ENCODE measurements at places on chromosomes 1 and 21.

DNA sequence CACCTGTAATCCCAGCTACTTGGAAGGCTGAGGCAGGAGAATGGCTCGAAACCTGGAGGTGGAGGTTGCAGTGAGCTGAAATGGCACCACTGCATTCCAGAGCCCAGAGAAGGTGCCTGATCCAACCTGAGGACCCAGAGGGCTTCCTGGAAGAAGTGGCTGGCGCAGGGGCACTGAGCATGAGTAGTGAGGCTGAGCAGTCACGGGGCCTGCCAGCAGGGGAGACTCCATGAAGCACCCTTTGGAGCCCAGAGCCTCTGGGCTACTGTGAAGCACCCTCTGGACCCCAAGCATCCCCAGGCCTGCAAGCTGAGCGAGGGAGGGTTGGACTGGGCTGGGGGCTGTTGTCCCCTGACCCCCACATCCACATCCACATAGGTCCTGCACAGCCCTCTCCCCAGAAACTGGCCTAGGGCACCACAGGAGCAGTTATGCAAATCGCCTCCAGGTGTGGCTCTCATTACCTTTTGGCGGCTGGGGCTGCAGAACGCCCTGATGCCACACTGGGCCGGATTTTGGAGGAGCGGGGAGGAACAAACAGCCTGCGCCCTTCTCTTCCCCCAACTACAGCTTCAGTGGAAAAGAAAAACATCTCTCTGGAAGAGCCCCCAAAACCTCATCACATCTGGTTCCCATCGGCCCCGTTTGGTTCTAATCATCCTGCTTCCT is 78.2 kb upstream of the TARDBP start:
- DNase-seq, result no peak

GRCh38 chr1:77375990-77376389 is 94.2 kb downstream of the AK5 start:
- DNase-seq, result no peak

- DNase-seq, result no peak
Measured at GRCh38 chr1:56912325-56912724, 53.5 kb downstream of the C8B start.

DNA sequence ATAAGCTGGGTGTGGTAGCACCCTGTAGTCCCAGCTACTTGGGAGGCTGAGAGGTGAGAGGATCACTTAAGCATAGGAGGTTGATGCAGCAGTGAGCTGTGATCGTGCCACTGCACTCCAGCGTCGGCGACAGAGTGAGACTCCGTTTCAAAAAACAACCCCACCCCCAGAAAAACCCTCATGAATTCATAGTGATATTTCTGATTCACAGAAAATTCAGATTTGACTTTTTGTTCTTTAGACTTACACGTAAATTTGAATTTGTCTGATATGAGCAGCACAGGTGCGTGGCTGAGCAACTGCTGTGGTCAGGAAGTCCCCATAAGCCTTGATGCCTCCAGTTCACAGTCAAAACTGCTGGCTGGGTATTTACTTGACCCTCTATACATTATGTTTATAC is 10.0 kb upstream of the MORC3 start:
- no peak for DNase-seq

DNA sequence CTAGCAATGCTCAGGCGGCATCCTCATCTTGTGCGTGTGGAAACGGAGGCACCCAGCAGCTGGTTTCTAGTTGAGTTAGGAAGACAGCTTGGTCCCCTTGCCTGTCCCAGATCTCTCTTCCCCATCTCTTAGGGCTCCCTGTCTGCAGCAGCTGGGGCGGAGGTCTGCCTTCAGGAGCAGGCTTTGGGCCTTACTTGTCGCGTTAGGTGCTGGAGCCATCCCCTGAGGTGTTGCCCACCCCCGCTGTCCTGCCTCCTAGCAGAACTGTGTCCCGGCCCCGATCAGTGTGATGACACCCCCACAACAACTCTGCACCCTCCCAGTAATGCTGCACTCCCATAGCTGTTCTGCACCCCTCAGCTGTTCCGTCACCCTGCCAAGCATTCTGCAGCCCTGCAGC is 40.7 kb downstream of the UMODL1 start:
- no peak for DNase-seq

DNA sequence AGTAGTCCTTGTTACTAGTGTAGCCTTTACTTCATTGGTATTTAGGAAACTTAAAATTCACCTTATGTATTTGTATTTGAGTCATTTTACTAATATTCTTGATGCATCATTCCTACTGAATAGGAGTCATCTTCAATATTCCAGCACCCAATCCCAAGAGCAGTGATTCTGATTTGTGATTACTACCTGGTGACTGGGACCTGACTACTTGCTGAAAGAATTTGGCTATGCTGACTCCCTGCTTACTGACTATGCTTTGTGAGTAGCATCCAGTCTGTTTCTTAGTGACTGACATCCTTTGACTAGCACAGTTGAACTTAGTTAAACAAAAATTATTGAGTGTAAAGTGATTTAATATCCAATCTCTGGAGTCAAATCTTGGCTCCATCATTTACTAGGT is 129.9 kb upstream of the NEGR1 start:
- DNase-seq, result no peak

DNA sequence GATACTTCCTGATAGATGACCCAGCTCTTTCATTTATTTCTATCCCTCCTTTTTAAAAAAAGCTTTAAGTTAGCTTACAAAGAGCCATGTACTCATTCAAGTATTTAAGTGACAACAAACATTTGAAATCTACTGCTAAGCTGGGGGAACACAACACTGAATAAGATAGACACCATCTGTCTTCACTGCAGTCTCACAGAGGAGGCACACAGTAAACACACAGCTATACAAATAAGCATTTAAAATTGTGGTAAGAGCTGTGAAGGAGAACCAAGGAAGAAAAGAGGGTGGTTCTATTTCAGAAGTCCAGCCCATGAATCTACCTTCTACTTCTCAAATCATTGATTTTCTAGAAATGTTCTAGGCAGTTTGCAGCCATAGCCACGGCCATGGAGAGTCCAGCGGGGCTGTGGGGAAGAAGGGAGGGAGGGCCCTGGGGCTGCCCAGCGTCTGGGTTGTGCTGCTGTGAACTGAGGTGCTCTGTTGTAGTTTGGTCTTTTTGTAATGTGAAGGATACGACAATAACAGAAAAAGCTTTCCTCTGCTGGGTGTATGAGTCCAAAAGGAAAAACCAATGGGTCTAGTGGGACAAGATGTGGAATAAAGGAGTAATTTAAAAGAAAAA is 28.2 kb downstream of the PRDM2 start:
- no peak for DNase-seq

DNA sequence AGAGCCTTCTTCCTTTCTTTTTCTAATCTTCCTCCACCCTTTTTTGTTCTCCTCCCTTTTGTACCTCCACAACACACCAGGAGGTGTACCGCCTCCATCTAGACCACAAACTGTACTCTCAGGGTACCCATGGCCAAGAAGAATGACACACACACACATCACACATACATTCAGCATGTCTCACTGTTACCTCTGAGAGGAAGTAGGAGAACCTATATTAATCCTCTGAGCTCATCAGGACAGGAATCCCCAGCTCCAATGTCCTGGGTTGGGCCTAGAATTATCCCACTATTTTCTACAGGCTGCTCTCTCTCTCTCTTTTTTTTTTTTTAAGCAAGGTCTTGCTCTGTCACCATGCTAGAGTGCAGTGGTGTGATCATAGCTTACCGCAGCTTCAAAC is 36.7 kb downstream of the ATP2B4 start:
- no peak for DNase-seq

- DNase-seq, result no peak
Measured at GRCh38 chr1:234388094-234388493, 14.8 kb downstream of the COA6 start.

DNA sequence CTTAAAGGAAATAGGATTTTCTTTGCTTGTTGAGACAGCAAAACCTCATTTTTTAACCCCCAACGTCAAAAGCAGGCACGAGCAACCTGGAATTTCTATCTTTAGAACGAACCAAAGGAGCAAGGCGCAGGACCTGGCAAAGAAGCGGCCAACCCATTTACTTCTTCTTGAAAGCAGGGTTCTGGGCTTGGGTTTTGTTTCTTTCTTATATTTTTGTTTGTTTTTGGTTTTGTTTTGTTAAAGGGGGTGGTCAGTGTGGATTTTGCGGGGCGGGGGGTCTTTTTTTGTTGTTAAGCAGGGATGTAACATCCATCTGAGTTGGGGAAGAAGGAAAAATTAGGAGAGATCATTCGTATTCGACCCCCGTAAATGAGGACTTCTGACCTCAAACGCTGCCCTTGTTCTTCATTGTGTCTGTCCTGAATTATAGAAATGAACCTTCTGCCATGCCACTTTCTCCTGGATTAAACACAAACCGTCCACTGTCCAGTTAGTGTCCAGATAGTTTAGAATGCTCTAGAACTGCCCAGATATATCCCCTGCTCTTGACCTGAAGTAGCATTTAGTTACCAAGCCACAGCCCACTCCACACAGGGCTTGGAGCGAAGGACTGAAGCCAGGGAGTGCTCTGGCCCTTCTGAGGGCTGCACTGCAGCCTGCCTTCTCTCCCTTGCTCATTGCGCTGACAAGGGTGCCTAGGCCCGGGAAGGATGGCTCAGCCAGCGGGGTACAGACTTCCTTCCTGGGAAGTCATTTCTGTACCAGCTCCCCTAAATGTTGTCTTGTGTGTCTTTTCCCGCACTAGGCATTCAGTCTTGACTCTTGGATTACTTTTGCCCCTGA is 909 bp upstream of the APP start:
- DNase-seq, result no peak

DNA sequence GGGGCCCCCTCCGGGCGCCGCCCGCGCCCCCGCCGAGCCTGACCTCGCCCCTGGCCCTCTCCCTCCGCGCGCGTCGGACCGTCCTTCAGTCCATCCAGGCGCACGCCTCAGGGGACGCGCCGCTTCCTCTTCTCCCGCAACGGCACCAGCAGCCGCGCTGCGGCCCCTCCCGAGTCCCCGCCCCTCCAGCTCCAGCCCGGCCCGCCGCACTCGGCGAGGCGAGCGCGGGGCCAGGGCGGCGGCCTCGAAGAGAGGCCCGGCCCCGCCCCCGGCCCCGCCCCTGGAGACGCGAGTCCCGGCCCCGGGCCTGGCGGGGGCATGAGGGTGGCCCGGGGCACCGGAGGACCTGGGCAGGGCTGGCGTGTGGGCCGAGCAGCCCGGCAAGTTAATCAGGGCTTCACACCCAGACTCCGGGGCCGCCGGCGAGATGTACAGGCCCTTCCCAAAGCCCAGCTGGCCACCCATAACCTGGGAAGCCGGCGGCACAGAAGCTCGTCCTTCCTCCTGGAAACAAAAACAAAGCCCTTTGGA is at the start of gene IGSF3:
Gene IGSF3, minus strand, starts transcription at position 159 of the 531 bp plus-strand sequence. CDS start 1,407 bp downstream, outside the sequence.
- peak; percentile 80 for DNase-seq

DNA sequence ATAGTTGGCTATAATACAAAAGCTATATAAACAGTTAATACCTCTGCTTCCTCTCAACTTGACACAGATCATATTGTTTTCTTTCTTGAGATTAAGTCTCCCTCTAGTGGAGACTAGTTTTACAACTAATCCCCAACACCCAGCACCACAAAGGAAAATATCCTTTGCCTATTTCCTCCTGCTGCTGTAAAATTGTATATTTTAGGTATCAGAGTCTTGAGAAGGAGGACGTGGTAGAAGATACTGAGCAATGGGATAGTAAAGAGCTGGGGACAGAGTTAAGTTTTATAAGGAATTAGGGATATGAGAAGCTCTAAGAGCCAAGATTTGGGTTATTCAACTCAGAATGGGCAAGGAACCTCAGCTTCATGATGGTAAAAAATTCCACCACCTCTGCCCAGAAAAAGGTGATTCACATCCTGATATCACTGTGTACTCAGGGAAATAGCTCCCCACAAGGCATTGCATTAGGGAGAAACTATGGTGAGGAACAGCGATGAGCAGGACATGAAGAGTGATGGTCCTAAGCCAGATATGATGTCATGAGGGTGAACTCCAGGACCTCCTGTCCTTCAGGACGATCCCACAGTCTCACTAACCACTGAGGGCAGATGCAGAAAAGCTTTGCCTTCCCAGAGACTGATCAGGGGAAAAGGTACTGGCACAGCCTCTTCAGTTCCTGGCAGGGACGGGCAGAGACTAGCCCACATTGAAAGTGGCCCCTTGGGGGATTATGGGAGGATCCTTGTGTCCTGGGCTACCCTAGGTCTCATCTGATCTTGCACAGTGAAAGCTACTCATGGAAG is 14.7 kb upstream of the CFAP126 start:
- DNase-seq, result no peak

DNA sequence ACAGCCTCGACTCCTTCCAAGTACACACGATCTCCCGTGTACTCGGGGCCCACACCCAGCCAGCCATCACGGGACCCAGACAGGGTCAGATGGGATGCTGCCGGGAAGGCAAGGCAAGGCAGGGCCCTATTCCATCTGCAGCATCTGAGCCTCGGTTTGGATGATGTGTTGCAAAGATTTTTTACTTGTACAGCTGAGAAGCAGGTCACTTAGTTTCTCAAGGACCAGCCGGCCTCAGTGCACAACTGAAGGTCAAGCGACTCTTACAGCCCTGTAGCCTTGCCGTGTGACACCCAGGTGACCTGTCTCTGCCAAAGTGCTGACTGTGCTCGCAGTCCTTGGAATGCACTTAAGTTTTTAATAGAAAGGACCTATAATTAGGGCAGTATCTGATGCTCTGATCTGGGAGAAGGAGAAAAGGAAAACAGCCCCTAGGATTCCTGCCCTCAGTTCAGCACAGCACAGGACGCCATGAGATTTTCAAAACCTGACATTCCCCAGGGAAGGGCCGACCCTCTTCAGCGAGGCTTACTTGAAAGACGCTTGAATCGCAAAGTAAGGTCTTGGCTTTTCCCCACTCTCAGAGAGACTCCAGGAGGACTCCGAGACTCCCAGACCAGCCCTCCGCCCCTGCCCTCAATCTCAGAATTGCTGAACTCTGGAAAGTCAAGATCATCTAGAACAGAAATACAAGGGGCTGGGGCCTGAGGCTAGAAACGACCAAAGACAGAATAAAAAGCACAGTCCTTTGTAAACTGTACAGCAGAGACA is 1.3 kb downstream of the GPR157 start:
- no peak for DNase-seq

DNA sequence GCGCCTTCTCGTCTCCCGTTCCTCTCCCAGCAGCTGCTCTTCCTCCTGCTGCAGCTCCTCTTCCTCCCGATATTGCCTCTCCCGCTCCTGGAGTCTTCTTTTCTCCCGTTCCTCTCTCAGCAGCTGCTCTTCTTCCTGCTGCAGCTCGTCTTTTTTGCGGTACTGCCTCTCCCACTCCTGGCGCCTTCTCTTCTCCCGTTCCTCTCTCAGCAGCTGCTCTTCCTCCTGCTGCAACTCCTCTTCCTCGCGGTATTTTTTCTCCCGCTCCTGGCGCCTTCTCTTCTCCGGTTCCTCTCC is 5.3 kb downstream of the TCHH start:
- DNase-seq, result no peak

DNA sequence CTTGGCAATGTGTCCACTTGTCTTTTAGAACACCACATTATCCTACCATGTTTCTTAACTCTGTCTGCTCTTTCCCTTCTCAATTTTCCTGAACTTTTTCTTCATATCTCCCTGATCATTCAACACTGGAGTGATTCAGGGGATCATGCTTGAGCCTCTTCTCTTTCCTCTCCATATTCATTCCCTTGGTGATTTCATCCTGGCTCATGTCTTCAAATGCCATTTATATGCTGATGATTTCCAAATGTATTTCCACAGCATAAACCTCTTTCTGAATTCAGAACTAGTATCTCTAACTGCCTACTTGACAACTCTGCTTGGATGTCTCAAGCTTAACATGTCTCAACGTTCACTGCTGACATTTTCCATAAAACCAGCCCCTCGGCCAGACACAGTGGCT is 8.5 kb upstream of the IVL start:
- no peak for DNase-seq
